ENCODE measurements at places on chromosomes 11 and 22.

- no peak for DNase-seq
These were observed 67.7 kb downstream of the TMPRSS5 start for GRCh38 chr11:113638376-113638775.

DNA sequence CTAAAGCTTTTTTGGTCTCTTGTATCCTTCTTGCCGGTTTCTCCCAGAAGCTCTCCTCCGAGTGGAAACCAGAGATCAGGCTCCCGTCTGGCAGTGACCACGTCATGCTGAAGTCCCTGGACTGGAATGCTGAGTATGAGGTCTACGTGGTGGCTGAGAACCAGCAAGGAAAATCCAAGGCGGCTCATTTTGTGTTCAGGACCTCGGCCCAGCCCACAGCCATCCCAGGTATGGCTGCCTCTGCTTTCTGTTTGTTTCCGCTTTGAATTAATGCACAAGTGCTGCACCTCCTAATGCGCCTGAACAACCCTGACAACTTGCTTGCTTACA, 54.3 kb upstream of the TTC12 start:
- DNase-seq: no peak

DNA sequence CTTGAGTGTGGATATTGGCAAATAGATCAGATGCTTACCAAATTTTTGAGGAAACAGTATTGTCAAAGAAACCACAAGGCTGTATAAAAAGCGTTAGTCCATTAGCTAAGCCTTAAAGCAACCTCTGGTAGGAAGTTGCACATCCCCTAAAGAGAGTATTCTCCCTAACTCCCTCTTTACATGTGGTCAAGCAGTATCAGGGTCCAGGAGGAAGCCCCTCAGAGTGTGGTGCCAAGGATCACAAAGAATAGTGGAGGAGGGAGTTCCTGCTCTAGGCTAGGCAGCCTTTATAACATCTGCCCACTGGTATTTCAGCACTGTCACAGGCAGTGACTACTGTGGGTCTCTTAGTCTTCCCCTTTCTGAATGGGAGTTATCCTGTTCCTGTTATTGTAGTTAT, 18.8 kb upstream of the AMPD3 start:
- no peak for DNase-seq

DNA sequence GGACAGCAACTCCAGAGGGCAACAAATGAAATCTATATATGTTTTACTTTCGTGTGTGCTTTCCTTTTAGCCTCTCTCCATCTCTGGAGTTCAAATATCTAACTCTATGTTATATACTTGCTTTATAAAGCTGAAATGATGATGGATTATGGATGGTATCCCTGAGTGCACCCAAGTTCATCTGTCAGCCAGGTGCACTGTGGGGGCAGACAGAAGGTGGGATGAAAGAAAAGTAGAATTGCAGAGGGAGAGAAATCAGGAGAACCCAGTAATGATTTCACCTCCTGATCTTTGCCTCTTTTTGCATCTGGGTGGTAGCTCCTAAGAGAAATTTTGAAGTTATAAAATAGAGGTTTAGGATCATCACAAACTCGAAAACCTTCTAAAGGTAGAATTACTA, 2.4 kb downstream of the MUC15 start:
- no peak for DNase-seq

- DNase-seq: no peak
These were observed 6.8 kb upstream of the OR2AT4 start for GRCh38 chr11:75103380-75104026.

DNA sequence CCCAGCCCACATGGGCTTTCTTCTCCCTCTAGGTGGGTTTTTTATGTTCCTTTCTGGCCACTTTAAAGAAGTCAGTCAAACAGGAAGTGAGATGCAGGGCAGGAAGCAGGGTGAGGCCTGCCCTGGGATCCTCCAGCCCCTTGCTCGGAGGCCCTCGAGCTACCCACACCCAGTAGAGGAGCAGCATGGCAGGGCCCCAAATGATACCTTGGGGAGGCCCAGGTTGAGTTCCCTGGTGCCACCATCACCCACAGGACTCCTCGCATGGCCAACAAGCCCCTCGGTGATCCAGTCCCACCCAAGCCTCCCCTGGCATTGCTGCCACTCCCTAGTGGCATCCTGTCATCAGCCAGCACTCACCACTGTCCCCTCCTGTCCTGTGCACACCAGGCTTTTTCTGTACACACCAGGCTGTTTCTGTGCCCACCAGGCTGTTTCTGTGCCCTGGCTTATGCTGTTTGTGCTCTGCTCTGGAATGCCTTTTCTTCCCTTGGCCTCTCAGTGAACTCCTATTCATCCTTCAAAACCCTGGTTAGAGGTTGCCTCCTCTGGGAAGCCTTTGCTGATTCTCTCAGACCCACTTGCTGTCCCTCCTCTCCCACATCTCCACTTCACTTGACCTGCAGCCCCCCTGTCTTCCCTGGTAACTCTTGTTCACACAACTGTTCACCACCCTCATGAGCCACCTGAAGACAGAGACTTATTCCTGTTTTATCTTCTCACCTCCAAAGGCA, 3.1 kb upstream of the PTGDR2 start:
- no peak for DNase-seq

DNA sequence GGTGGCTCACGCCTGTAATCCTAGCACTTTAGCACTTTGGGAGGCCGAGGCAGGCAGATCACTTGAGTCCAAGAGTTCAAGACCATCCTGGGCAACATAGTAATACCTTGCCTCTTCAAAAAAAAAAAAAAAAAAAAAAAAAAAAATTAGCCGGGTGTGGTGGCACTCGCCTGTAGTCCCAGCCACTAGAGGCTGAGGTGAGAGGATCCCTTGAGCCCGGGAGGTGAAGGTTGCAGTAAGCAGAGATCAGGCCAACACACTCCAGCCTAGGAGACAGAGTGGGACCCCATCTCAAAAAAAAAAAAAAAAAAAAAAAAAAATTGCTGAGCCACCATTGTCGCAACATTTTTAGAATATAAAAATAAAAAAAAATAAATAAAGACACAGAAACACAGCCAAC, 7.6 kb downstream of the CKAP5 start:
- no peak for DNase-seq

DNA sequence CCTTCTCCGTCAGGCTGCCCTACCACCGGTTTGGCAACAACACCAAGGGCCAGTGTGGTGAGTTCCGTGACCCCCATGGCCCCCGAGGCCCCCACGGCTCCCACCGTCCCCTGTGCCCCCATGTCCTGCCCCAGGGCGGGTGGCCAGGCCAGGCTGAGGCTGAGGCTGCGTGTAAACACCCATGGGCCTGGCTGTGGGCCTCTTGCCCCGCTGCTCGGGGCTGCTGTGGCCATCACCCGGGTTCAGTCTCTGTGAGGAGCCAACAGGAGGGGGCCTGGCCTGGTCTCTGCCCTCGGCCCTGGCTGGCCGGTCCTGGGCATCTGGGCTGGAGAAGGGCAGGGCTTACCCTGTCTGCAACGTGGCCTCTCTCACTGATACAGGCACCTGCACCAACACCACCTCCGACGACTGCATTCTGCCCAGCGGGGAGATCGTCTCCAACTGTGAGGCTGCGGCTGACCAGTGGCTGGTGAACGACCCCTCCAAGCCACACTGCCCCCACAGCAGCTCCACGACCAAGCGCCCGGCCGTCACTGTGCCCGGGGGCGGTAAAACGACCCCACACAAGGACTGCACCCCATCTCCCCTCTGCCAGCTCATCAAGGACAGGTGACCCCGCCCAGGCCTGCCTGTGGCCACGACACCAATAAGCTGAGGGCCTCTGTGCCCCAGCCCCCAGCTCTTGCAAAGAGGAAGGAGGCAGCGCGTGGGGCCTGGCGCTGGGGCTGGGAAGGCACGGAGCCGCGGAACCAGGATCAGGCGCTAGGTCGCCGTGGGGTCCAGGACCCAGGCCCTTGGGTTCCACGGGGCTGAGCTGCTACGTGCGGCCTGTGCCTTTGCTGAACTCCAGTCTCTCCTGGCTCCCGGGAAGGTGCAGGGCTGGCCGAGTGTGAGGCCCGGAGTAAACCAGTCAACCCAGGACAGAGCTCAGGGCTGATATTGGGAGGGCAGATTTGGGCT, 29.0 kb downstream of the MUC2 start:
- no peak for DNase-seq

DNA sequence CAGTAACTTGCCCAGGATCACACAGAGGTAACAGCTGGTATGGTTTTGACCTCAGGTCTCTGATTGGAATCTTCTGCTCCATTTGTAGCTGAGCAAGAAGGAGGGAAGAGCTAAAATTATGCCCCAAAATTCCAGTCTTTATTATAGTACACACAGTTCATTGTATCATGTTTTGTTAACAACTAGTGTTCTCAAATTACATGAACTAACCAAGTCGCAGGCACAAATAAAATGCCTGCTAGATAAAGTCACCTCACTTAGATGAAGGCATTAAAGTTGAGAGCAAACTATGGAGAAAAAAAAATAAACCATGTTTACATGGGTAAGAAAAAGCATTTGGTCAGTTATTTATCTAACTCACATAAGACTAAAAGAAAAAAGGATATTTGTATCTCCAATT, 58.8 kb downstream of the PDGFD start:
- DNase-seq: no peak

DNA sequence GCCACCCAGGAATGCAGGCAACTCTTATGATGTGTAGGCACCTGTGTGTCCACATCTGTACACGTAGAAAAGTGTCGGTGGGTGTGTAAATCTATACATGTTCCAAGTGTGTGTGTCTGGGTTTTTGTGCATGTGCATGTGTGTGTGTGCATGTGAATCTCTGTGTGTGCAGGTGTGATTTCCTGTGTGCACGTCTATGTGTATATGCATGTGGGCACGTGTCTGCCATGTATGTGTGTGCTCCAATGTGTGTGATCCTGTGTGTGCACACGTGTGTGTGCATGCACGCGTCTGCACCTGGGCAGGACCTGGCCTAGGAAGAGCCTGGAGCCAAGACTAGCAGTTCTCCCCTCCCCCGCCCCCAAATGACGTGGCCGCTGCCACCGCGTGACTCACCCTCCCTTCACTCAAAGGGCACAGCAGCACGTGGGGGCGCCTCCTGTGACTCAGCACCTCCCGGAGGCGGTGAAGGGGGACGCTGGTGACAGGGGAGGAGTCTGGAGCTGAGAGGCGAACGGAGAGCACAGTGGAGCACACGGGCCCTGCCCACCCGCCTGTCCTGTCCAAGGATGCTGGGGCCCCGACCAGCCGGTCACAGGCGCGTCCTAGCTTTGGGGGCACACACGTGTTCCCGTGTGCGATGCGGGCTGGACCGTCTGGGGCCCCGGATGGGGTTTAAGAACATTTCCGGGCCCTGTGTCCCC, 10.1 kb downstream of the PIM3 start:
- peak; percentile 96 for DNase-seq

DNA sequence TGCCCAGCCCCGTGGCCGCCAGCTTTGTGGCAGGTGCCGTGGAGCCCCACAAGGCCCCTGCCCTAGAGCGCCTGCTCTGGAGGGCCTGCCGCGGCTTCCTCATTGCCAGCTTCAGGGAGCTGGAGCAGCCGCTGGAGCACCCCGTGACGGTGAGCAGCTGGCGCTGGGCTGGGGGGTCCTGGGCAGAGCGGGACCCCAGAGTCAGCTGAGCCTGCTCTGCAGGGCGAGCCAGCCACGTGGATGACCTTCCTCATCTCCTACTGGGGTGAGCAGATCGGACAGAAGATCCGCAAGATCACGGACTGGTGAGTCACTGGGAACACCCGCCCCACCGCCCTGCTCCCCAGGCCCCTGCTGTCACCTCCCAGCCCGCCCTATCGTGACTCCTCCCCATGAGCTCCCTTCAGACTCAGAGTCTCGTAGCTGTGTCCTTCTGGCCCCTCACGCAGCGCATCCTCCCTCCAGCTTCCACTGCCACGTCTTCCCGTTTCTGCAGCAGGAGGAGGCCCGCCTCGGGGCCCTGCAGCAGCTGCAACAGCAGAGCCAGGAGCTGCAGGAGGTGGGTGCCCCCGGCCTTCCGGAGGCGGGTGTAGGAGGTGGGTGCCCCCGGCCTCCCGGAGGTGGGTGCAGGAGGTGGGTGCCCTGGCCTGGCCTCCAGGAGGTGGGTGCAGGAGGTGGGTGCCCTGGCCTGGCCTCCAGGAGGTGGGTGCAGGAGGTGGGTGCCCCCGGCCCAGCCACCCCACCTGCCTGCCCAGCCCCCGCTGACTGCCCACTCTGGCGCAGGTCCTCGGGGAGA, 4.7 kb downstream of the TCIRG1 start:
- DNase-seq: no peak

GRCh38 chr11:75073459-75074190, 23.1 kb downstream of the OR2AT4 start:
- DNase-seq: no peak

DNA sequence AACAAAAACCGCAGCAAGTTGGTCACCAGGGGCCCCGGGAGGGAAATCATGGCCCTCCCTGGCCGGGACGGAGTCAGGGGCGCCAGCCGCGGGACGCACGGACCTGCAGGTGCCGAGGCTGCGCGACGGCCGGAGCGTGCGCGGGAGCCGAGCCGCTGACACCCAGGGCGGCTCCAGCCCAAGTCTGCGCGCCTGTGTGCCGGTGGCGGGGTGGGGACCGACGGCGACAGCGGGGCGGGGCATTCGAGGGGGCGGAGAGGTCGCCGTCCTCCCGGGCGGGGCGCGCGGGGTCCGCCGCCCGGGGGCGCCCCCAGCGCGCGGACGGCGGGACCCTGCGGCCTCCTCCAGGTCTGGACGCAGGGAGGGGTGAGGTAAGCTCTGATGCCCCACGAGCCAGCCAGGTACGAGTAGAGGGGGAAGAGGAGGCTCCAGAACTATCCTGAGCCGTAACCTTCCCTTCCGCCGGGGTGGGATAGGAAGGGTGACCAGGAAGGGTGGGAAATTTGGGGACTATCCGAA, at the start of gene ESAM:
ESAM (minus strand) TSS at position 186 of the 519 bp plus-strand sequence; CDS start at position 50, 136 bp downstream.
- no peak for DNase-seq

DNA sequence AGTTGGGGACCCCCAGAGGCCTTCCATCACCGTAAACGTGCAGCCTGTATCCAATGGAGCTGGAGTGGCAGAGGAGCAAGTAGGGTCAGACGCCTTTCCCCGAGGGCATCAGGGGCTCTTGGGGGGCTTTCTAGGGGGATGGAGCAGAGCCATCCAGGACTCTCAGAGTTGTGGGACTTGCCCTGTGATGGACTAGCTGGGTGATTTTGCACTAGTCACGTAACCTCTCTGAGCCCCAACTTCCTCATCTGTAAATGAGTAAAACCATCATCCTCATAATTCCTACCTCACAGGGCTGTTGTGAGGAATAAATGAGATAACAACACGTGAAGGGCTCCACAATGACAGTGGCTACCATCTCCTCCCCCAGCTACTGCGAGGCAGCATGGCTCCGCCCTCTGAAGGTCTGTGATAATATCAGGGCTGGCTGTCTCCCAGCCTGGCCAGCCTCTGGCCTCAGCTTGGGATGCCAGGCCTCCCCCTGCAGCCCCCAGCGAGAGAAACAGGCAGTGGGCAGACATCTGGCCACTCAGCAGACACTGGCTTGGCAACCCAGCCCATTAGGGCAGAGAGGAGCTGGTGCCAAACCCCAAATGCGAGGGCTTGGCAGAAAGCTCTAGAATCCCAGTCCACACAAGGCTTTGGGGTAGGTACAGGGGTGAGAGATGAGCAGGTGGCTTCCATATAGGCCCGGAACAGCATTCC, 6.7 kb downstream of the USP2 start:
- DNase-seq: peak; percentile 80

DNA sequence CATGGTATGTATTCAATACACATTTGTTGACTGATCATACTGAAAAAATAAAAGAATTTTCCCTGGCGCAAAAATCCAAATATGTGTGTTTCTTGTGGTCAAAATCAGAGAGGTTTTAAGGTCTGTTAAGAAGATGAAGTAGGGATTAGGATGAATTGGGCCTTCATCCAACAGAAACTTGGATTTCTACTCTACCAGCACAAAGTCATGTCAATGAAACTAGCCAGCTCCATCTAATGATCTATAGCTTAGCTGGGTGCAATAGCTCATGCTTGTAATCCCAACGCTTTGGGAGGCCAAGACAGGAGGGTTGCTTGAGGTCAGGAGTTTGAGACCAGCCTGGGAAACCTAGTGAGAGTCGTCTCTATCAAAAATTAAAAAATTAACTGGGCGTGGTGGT, 65.5 kb downstream of the USP35 start:
- DNase-seq: no peak

Measured in Ammon's horn (tissue), 1 donor.